ENCODE measurements at places on chromosomes 13 and 19.
A peak's percentile ranks its signal among the peaks of the same experiment; 100 is the strongest.

DNA sequence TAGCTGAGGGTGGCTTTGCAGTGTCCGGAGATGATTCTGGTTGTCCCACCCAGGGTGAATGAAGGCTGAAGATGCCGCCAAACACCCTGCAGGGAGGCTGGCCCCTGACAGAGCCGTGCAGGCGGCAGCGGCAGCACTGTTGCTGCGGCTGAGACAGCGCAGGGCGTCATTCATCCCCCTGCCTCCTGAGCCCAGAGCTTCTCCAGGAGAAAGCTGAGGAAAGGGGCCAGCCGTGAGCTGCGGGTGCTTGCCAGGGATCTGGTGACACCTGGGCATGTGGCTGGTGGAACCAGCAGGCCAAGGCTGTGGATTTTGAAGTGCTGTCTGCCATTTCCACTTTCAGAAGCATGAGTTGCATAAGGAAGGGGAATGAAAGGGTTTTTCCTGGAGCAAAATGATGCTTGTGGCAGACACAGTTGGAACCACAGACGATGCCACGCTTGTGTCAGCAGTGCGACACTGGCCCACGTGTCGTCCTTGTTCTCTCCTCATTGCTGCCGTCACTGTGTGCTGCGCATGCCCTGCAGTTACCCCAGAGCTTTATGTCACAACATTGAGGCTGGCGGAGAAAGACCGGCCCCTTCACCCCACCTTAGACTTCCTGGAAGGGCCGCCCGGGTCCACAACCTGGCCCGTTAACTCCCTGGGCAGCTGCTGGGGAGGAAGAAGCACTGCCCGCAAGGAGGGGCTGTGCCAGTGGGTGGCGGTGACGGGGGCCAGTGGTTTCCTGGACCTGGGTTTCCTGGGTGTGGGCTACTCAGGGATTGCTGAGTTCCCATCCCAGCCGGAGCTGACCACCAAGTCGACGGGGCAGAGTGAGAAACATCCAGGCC is 22.7 kb downstream of the TFDP1 start:
- DNase-seq: no peak

- no peak for DNase-seq
Measured at GRCh38 chr13:100790405-100790804, 115.8 kb upstream of the TMTC4 start.

DNA sequence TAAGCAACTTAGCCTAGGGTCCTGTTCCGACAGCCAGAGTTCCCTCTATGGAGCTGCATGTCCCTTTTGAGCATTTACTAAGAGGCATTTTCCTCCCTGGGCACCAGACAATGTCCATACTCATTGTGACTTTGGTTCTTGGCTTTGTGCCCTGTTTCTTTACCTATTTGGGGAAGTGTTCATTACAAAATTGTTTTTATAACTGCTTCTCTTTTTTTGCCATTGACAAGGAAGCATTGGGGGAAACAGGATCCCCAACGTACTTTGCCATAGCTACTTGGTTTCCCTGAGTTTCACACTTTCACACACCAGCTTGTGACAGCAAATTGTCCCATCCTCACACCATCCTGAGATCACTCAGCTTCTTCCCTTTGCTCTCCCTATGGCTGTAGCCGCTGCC is 81.1 kb upstream of the SIAH3 start:
- DNase-seq: no peak

- DNase-seq: no peak
Measured at GRCh38 chr19:47704656-47705055, 8.6 kb upstream of the EHD2 start.

DNA sequence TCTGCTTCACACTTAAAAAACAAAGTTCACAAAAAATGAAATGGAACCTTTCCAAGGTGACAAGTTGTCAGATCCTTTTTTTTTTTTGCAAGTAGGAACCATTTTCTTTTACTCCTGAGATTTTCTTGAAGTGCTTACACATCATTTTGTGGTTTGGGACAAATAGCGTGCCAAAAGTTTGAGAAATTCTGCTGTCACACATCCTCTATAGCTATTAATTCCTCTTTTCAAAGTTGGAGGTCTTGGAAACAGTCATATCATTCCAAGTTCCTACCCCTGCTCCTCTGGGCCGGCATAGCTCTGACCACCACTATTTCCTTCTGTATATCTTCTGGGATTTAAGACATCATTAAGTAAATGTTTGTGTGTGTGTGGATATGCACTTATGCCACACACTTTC is 421.6 kb upstream of the SLC10A2 start:
- DNase-seq: no peak

DNA sequence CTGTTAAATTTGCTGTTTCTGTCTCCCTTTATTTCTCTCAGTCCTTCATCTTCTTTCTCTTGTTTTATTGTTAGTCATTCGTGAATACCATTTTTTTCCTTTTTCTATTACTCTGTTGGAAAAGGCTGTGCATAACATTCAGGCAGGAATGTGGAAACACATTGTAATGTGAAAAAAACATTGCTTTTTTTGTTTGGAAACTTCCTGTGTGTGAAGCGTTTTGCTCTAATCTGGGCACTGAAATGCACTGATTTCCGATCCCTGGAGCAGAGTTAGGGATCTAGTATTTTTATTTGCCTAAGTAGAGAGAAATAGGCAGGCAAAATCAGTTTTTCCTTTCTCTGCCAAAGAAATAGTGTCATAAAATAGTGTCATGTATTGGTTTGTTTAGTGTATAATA is 155.5 kb downstream of the PCCA start:
- peak; percentile 57 for DNase-seq

GRCh38 chr13:86757236-86757978 is 913.8 kb upstream of the SLITRK5 start:
- DNase-seq: no peak

GRCh38 chr19:19650331-19650730 is 6.9 kb upstream of the GMIP start:
- no peak for DNase-seq

DNA sequence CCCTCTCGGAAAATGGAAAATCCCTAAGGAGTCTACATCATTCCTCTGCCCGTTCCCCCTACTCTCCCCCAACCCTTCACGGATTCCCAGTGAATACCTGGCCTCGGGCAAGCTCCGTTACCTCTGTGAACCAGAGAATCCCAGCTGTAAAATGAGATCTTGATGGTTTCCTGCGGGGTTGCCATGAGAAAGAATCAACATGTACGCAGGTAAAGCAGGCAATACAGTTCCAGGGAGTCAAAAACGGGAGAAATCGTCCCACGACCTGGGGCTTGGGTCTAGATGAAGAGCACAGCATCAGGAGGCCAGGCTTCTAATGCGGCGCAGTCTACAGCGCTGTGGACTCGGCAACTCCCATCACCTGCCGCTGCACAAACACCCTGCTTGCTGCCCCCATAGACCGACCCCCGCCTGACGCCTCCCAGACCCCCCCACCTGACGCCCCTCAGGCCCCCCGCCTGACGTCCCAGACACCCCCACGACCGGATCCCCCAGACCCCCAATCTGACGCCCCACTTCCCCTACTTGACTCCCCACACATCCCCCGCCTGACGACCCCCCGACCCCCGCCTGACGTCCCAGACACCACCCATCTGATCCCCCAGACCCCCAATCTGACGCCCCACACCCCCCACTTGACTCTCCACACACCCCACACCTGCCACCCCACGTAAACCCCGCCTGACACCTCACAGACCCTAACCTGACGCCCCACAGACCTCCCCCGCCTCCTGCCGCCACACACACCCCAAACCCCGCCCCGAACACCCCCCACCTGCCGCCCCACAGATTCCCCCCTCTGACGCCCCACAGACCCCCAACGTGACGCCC is 680 bp downstream of the LIG4 start:
- DNase-seq: no peak

DNA sequence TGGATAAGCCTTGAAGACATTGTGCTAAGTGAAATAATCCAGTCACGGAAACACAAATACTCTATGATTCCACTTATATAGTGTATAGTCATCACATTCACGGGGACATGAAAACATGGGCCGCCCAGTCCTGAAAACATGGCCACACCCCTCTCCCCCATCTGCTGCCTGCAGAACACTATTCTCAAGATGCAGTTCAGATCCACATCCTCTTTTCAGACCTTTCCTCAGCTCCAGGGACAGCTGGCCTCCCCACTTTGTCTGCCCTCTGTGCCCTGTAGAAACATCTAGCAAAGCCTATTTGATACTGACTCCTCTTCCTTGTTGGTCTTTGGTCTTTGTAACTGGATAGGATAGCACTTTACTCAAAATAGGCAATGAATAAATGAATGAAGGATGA is 8.3 kb downstream of the RFX2 start:
- no peak for DNase-seq

DNA sequence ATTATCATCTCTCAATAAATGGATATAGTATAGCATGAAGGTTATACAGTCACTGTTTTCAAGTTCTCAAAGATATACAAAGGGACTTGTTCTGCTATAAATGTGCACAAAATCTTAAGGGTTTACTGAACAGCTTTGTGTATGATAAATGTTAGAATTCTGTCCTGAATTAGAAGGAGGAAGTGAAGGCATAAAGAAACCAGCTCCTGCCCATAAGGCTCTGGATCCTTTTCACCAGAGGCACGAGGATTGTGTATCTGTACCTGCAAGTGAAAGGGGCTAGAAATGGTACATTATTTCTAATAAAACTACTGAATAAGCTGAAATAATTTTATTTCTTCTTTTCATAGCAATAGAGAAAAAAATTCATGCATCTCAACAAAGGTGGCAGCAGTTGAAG is 32.4 kb downstream of the PHF11 start:
- no peak for DNase-seq

GRCh38 chr19:54451997-54452396 is 3.0 kb downstream of the LENG8 start:
- DNase-seq: no peak

DNA sequence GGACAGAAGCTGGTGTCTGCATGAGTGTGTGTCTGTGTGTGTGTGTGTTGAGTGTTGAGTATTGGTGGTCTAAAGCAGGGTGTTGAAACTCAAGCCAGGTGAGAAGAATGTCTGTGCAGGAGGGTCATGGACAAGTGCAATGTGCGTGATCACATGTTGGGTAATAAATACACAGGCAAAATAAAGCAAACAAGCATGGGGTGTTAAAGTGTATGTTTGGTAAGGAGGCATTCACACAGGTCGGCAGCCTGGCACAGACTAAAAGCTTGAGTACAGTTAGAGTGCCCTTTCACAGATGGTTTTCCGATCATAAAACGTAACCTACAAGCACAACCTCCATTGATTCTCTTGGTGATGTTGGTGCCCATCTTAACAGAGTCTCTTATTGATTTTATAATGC is 476.9 kb upstream of the KLHL1 start:
- DNase-seq: no peak

DNA sequence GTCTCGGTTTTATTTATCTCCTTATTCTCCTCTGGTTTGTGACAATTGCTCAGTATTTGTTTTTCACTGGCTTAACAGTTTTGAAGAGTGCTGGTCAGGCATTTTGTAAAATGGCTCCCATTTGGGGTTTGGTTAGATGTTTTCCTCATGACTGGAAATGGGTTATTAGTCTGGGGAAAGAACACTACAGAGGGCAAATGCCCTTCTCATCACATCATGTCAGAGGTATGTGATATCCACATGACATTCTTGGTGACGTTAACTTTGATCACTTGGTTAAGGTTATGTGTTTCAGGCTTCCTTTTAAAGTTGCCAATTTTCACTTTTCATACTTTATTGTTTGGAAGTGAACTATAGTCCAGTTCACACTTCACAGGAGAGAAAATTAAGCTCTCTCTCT is 74.8 kb upstream of the KLHL1 start:
- DNase-seq: no peak

DNA sequence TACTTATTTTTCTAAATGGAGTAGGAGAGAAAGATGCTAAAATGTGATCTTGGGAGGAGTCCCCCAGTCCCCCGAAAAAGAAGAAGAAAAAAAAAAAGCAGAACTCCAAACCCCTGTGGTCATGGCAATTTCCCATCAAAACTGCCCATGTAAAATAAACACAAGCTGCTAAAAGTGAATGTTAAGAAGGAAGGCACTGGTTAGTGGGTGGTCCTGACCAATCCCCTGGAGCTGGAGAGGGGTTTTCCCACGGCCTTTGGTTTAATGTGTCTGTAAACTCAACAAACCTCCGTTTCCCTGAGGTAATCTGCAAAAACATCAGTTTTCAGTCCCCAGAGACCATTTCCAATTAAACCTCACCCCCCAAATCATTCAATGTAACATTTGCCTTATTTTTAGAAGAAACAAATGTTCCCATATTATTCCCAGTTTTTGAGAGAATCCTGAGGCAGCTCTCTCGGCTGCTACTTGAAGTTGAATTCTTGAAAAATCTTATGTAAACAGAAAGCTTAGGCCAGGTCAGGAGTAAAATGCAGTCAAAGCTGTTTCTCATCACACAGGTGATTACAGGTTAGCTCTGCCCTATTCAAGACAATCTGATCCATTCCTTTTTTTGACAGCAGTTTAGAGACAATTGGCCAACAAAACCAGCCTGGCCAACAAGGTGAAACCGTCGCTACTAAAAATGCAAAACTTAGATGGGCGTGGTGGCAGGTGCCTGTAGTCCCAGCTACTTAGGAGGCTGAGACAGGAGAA is 17.0 kb downstream of the RAB3D start:
- DNase-seq: no peak

- no peak for DNase-seq
Measured at GRCh38 chr19:48340995-48341394, 15.6 kb downstream of the EMP3 start.

GRCh38 chr13:45328661-45329111 is 12.3 kb downstream of the TPT1 start:
- no peak for DNase-seq

- no peak for DNase-seq
Measured at GRCh38 chr19:50799547-50799851, 9.3 kb downstream of the ACP4 start.

- DNase-seq: no peak
Measured at GRCh38 chr13:106492588-106493475, 42.6 kb downstream of the EFNB2 start.

GRCh38 chr19:40907968-40908735 is 26.1 kb upstream of the CYP2A7 start:
- no peak for DNase-seq
